ENCODE measurements at places on chromosomes 12 and 14.
A peak's percentile ranks its signal among the peaks of the same experiment; 100 is the strongest.

- no peak for DNase-seq
Measured at GRCh38 chr12:93199831-93200236, 177.9 kb upstream of the NUDT4 start.

DNA sequence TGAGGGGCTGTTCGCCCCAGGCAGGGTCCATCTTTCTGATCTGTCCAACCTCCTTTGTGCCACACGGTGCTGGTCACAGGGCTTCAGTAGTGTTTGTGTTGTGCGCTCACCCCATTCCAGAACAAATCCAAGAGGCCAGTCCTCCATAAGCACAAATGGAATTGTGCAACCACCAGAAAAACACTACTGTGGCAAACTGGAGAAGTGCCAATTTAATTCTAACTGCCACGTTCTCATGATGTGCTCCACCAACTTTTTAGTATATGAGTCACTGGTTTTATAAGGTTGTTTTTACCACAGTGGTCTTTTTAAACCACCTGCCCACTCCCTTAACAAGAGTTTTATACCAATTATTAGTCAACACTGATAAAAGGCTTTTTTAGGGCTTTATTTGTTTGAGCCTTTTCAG is 380.2 kb downstream of the NAV3 start:
- no peak for DNase-seq

DNA sequence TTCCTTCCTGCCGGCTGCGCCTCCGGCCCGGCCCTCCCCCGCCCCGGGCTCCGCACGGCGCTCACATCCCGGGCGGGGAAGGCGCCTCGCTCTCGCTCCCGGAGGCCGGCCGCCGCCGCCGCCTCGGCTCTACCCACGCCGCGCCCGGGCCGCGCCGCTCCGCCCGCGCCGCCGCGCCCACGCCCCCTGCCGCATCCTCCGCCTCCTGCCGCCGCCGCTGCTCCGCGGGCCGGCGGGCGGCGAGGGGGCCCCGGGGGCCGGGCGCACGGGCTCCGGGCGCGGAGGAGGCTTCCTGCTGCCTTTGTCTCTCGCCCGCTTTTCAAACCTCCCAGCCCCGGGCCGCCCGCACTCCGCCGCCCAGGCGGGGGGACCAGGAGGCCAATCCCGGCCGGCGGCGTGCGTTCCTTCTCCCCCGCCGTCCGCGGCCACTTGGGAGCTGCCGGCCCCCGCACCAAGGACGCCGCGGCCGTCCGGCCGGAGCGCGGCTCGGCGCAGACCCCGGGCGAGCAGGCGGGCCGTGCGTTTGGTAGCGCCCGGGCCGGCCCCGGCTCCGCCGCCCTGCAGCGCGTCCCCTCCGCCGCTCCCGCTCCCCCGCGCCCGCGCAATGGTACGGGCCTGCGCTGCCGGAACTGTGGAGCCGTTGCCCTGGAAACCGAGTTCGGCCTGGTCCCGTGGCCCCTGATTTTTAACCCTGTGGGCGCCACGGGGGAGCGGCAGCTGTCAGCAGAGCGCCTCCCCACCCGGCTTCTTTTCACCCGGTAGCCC is at the start of gene FBXL14:
Gene FBXL14, minus strand, starts transcription at position 321 of the 765 bp plus-strand sequence. CDS start 515 bp downstream, outside the sequence.
- DNase-seq, result peak; percentile 90

DNA sequence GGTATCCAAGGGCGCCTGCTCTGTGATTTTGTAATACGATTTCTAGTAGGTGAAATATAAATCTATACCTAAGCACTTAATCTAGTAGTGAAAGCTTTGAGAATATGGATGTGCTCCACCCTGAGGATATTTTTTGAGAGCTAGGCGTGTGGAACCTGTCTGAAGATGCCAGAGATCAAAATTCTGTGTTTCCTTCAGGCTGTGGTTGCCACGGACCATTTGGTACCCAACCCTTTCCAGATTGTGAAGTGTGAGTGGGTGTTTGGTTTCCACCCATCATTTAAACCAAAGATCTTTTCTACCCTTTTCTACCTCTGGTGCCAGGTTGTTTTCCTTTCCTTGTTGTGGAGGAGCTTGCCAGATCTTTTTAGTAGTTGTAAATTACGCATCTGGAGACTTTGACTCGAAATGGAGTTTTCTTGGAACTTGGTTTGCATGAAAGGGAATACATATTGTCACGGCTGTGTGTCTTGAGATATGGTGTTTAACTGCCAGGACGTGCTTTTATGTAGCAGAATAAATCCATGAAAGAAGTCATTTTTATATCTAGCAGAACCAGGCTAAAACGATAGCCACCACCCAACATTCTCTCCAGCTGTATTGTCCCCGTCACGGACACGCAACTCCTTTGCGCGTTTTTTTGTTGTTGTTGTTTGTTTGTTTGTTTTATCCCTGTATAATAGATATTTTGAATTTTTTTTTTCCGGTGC is 2.2 kb downstream of the LRFN5 start:
- no peak for DNase-seq

DNA sequence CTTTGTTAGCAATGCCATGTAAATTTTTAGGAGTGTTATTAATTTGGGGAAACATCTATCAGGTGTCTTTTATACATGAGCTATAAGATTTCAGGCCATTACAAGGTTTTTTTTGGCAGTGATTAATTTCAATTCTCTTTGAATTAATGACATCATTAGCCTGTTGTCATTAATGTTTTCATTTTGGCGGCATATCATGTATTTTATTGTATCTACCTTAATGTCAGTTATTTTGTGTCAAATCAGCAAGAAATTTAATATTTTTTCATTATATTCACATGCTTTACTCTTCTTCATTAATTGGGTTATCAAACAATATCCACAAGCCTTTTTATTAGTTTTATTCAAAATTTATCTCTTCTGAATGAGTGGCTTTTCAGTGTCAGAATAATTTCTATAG is 153.0 kb upstream of the CAND1 start:
- DNase-seq, result no peak

- DNase-seq, result no peak
Measured at GRCh38 chr12:121288158-121288845, 8.2 kb downstream of the CAMKK2 start.

DNA sequence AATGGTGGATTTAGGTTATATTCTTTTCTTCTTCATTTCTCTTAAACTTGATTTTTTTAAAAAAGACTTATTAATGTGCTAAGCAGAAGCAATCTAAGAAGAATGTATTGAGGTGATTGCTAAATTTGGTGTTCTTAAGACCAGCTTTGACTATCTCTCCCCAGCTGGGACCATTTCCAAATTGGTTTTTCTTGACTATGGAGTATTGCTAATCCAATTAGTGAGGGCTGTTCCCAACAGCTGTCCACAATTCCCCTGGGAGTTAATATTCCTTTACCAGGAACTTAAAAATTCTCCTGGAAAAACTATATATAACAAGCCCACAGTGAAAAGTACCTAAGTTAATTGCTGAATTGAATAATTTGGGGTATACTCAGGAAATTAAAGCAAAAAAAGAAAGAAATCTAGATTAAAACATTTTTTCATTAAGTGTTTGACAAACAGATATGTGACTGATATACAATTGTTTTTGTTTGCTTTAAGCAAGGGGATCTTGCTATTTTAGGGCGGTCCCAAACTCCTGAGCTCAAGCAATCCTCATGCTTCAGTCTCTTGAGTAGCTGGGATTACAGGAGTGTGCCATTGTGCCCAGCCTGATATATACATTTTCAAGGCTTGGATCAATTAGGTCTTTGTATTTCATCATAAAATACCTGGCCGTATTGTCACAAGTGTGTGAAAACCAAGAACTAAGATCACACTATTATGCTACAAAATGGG is 105.0 kb downstream of the FAR2 start:
- no peak for DNase-seq

DNA sequence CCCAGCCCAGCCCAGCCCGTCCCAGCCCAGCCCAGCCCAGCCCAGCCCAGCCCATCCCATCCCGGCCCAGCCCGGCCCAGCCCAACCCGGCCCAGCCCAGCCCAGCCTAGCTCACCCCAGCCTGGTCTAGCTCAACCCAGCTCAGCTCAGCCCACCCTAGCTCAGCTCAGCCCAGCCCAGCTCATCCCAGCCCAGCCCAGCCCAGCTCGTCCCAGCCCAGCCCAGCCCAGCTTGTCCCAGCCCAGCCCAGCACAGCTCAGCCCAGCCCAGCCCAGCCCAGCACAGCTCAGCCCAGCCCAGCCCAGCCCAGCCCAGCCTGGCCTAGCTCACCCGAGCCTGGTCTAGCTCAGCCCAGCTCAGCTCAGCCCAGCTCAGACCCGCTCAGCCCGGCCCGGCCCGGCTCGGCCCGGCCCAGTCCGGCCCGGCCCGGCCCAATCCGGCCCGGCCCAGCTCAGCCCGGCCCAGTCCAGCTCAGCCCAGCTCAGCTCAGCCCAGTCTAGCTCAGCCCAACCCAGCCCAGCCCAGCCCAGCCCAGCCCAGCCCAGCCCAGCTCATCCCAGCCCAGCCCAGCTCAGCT is 184.7 kb downstream of the TMEM121 start:
- no peak for DNase-seq

GRCh38 chr14:72714871-72715214 is 179.1 kb downstream of the DPF3 start:
- DNase-seq, result no peak

DNA sequence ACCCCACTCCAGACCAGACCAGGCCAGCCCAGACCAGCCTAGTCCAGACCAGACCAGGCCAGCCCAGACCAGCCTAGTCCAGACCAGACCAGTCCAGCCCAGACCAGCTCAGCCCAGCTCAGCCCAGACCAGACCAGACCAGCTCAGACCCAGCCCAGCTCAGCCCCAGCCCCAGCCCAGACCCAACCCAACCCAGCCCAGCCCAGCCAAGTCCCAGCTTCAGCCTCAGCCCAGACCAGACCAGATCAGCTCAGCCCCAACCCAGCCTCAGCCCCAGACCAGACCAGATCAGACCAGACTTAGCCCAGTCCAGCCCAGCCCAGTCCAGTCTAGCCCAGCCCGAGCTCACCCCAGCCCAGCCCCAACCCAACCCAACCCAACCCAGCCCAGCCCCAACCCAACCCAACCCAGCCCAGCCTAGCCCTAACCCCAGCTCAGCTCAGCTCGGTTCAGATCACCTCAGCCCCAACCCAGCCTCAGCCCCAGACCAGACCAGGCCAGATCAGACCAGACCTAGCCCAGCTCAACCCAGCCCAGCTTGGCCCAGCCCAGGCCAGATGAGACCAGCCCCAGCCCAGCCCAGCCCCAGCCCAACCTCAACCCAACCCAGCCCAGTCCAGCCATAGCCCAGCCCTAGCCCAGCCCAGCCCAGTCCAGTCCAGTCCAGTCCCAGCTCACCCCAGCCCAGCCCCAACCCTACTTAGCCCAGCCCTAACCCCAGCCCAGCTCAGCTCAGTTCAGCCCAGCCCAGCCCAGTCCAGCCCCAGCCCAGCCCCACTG is 204.7 kb downstream of the BCL11B start:
- no peak for DNase-seq

DNA sequence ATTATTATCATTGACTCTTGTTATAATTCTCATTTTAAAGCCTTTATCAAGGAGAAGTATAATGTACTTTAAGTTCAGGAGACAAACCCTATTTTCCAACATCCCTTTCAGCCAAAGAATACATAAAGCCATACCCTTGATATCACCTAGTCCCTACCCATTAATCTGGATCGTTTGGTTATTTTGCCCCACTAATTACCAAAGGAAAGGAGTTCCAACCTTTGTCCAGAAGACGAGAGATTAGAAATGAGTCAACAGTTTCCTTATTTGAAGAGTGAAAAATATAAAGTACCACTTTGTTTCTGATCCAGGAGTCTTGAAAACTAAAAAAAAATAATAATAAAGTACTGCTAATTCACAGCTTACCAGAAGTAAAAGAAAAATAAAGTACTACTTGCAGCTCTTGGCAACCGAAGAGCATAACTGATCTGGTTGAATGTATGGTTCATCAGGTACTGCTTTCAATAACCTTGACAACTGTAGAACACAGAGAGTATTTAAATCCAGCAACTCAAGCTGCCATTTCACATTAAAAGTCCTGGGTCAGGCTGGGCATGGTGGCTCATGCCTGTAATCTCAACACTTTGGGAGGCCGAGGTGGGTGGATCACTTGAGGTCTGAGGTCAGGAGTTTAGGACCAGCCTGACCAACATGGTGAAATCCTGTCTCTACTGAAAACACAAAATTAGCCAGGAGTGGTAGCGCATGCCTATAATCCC is 33.7 kb downstream of the LIMA1 start:
- DNase-seq, result no peak

DNA sequence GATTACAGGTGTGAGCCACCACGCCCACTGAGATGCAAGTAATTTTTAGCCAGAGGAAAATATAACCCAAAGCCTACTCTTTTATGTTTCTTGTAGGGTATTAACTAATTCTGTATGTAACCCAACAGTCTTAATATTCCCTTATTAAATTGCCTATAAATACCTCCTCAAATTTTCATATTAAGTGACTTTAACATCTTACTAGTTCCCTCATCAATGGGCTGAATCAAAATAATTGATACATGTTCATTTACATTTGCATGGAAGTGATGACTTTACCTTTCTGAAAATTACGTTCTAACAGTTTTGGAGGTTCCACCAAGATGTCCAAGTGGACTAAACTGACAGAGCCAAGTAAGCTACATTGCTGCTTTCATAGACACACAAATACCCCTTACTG is 3.1 kb downstream of the SOS2 start:
- DNase-seq, result no peak

Data from activated gamma-delta T cell treated with Interleukin-2 at 50 U/mL for 16 hours (primary cell).